ENCODE measurements at places on chromosomes 5 and 9. TPM values are rescaled to one million over a fixed set of nuclear protein-coding genes. Genes with fewer than 3 reads are reported as not detected.

Gene PCA3
- not detected for total RNA-seq

DNA sequence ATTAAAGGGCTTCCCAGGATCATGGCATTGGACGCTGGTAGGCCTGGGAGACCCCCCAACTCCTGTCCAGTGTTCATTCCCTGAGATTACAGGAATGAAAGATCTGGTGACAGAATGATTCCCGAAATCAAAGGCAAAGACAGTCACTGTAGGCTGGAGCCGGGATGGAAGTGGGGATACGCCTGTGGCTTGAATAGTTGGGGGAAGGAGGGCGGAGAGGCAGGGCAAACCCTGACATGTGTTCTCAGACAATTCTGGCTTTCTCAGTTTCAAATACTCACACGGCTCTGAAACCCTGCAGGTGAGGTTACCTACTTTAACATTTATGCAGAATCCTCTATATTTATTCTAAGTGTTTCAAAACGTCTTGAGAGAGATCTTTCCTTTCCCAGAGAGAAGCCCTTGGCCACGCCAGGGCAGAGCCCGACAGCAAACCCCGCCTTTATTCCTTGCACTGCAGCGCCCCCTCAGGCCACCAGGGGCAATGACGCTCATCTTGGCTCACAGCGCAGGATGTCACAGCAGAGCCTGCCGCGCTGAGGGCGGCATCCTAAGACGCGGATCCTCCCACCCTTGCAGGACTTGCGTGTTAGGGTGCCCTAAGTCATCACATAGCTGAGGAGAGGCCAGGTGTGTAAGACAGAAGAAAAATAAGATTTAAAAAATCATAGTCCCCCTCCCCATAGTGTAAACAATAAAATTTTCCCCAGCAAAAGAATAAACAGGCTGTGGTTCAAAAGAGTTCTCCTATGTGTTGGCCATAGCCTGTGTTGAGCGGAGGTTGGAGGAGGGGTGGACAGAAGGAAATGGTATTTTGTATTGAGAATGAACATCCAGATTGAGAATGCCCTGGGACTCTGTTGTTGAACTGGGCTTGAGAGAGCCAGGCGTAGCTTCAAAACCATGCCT is 284.5 kb downstream of the NTRK2 start:
- H3K27ac ChIP-seq: no peak overlapping the region
- peaks cover 19% of the 10 kb centered on the region for H3K27me3 ChIP-seq
- peak; percentile 71 for DNase-seq
- H3K4me1 ChIP-seq: no peaks in the 10 kb centered on the region
- no peaks in the 10 kb centered on the region for H3K36me3 ChIP-seq
- H3K4me3 ChIP-seq: no peak overlapping the region

DNA sequence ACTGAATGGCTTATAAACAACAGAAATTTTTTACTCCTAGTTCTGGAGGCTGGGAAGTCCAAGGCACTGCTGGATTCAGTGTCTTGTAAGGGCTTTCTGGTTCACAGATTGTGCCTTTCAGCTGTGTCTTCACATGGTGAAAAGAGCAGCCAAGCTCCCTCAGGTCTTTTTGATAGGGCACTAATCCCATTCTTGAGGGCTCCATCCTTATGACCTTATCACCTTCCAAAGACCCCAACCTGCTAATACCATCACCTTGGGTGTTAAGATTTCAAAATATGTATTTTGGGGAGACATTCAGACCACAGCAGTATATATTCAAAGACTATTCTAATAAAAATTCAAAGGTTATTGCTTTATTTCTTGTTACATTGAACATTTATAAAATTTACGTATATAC is 16.5 kb upstream of the POC5 start:
- no peaks in the 10 kb centered on the region for H3K4me1 ChIP-seq
- H3K4me3 ChIP-seq: no peak overlapping the region
- no peak for DNase-seq
- peaks cover 3% of the 10 kb centered on the region for H3K36me3 ChIP-seq

Gene PCDHB4
- not detected for total RNA-seq

DNA sequence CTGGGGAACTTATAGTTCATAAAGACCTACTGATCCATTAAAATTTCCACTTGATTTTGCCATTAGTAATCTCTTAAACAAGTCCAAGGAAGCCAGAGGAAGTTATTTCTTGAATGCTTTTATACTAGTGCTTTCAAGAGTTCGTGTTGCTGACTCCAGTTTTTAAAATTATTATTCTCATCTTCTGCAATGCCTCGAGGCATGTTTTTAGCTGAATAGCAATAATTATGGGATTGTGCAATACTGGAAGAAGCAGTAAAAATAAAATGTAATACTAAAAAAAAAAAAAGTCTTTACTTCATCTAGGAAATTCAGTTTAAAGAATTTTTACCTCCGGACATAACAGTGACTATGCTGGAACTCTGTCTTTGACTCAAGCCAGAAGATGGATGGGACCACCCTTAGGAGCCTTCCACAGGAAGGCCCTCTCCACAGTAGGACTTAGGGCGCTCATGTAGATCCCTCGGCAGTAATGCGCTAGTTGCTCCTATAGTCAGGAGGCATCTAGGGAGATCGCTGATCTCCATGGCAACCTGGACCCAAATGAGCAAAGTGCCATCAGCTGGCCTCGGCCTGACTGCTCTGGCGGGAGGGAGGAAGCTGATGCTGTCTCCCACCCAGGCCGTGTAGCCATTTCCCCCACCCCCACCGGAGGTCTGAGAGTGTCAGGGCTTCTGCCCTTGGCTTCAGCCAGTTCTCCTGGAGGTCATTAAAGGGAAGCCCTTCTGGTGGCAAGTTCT is 56.7 kb downstream of the DAPK1 start:
- no peak overlapping the region for H3K27ac ChIP-seq
- H3K36me3 ChIP-seq: no peaks in the 10 kb centered on the region
- peaks cover 10% of the 10 kb centered on the region for H3K27me3 ChIP-seq
- H3K4me1 ChIP-seq: no peaks in the 10 kb centered on the region
- H3K4me3 ChIP-seq: no peak overlapping the region
- DNase-seq: no peak

Data from activated naive CD4-positive, alpha-beta T cell treated with anti-CD3 and anti-CD28 coated beads for 36 hours (primary cell).